Hematopoietic multipotent progenitor cell treated with erythropoietin and hydrocortisone succinate and interleukin-3 and kit ligand, for 15 days (in vitro differentiated cells): ENCODE measurements at places on chromosomes 6 and 20.

DNA sequence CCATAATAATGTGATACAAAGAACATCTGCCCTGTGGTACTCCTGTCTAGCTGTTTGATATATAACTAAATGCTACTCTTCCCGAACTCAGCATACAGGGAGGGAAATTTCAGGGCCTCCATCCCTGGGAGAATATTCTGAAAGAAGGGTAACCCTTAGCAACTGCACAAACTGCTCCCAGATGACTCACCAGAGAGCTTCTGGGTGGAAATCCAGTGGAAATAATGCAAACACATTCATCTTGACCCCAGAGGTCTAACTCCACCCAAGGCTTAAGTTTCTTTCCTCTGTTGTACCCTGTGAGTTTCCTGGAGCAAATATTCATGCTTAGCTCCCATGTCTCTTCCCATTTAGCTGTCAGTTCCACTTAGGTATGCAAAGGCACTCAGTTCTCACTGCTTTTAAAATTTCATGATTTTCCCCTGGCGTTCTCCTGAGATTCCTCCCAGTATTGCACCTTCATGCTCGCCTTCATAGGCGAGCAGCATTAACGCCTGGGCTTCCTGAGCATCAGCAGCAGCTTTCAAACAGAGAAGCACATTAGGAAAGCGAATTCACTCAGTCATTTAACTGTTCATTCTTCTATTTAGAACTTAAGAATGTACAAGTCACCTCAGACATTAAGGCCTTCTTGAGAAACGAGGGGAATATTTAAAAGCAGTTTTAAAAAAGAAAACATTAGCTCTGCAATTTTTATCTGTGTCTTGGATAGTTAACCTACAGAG lies 43.8 kb upstream of the LAMA4 start:
- DNase-seq, result no peak

- DNase-seq, result no peak
Measured at GRCh38 chr6:105500693-105501092, 97.8 kb upstream of the PREP start.

DNA sequence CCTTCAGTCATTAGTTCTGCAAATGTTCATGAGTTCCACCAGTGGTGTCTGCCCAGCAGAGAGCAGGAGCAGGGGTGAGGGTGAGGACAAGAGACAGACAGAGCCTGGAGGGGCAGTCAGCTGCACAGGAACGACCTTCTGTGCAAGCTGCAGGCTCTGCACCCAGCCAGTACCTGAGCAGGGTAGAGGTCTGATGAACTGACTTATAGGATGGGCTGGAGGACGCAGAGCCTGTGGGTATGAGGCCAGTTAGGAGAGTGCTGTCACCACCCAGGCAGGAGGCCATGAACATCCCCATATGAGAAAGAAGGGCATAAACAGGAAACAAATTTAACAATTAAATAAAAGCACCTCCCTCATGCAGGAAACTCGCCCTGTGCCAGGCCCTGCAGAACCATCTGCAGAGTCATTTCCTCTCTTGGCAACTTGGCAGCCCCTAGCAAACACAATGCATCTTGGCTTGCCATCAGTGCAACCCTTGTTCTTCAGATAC lies 17.9 kb downstream of the C6orf15 start:
- no peak for DNase-seq

- no peak for DNase-seq
Measured at GRCh38 chr6:16402581-16402900, 164.2 kb downstream of the GMPR start.

GRCh38 chr20:50427719-50428083 lies 82.5 kb upstream of the PTPN1 start:
- DNase-seq, result no peak

DNA sequence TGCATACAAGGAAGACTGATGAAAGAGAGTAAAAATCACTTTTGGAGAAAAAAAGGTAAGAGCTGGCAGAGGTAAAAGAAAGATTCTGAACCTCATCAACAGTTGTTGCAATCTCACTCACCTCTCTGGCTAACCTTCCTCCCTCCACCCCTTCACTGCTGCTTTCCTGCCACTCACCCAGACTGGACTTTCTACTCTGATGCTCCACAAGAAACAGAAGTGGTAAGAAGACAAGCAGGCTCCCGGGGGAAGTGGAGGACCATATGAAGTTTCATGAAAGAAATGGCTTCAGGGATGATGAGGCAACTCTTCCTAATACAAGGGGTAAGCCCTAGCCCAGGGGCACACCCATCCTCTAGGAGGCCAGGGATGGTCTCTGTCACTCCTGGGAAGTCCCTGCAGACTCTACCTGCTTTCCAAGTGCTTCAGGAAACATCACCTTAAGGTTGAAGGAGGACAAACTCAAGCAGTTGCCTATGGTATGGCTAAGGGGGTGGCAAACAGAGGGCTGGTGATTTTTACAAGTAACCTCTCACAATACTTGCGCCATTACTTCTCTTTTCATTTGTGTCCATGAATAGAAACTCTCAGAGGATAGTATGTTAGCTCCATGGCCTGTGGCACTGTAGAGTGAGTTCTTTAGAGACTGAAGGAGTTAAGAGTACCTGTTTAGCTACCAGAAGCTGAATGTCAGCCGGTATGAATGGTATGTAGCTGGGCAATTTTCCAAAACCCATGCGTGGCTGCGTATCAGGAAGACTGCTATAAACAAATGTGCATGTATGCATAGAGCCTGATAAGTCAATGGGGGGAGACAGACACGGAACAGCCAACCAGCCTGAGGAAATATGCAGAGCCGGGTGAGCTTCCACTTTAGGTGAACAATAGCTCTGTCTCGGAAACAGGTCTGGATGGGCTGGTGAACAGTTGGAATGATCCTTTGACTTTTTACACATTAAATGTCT lies 112.0 kb downstream of the BACH2 start:
- DNase-seq, result peak; percentile 92

- DNase-seq, result no peak
Measured at GRCh38 chr20:62272200-62272599, 30.6 kb upstream of the ADRM1 start.

- no peak for DNase-seq
Measured at GRCh38 chr6:80976336-80976735, 776.1 kb downstream of the TENT5A start.

DNA sequence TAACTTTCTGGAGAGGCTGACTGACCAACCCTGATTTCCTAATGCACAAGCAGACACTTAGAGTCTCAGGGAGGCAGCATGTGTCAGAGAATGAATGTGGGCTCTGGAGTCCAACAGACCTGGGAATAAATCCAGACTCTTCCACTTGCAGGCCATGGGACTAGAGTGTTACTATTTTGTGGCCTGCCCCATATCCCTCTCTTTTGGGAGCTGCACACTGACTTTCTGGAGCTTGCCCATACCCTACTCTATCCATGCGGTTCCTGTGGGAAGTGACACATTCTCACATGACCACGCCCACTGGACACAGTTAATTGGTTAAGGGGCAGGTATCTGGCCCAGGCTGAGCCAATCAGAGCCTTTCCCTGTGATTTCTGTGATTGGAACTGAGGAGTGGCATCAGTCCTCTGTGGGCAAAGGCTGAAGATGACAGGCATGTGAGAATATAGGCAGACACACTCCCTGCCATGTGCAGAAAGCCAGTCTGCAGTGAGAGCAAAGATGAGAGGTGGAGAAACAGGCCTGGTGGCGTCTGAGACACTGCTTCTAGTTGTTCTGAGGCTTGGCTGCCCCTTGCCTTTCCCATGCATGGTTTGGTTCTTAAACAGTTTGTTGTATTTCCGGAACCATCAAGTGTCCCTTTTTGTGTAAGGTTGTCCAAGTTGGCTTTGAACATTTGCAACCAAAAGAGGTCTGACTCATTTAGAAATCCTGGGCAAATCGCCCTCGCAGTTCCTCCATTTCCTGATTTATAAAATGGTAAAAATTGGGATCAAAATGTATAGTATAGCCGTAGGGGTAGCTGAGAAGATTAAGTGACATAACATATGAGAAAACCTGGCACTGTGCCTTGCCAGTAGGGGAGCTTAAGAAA lies 125.6 kb downstream of the CDC5L start:
- DNase-seq, result no peak

- no peak for DNase-seq
Measured at GRCh38 chr20:25571240-25571639, 14.1 kb downstream of the NINL start.

DNA sequence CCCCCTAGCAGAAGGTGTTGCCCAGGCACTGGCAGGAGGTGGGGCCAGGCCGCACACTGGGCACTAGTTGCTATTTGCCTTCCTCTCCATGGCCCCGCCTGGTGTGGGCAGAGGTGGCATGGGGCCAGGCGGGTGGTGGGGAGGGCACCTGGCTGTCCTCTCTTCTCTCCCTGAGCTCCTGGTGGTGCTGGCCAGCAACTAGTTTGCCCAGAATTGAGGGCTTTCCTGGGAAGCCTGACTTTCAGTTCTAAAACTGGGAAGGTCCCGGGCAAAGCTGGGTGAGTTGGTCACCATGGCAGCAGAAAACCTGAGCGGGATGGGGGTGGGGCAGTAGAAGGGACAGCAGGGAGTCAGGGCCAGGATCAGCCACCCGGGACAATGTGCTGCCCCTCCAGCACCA lies 48.2 kb downstream of the RBM38 start:
- DNase-seq, result no peak

DNA sequence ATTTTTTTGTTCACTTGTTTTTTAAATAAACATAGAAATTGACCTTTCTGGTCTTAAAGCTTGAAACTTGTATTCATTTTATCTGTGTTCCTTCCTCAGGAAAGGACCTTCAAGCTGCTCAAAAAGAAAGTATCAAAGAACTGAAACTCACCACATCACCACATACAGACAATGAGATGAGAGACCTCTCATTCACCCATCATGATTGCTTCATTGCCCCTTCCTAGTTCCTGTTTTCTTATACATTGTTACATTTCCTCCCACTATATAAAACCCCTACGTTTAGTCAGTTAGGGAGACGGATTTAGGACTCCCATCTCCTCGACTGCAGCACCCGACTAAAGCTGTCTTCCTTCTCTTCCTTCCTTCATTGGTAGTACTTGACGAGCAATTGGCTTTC lies 180.5 kb upstream of the OPRM1 start:
- no peak for DNase-seq

DNA sequence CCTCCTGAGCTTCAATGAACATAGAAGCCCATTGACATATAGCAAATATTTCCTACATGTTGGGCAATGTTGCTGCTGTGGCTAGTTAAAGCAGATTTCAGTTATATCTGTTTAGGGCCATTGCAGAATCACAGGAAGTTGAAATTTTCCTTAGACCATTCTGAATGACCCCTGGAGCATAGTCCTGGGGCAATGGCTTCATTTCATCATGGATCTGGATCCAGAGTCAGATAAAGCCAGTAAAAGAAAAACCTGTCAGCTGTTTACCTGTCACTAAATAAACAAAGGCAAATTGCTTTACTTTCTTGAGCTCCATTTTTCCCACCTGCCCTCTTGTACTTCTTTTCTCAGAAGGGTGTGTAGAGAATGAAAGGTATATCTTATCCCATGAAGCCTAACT lies 494.0 kb upstream of the MAP3K7 start:
- DNase-seq, result no peak

- DNase-seq, result no peak
Measured at GRCh38 chr6:107077710-107078109, 37.6 kb downstream of the BEND3 start.

DNA sequence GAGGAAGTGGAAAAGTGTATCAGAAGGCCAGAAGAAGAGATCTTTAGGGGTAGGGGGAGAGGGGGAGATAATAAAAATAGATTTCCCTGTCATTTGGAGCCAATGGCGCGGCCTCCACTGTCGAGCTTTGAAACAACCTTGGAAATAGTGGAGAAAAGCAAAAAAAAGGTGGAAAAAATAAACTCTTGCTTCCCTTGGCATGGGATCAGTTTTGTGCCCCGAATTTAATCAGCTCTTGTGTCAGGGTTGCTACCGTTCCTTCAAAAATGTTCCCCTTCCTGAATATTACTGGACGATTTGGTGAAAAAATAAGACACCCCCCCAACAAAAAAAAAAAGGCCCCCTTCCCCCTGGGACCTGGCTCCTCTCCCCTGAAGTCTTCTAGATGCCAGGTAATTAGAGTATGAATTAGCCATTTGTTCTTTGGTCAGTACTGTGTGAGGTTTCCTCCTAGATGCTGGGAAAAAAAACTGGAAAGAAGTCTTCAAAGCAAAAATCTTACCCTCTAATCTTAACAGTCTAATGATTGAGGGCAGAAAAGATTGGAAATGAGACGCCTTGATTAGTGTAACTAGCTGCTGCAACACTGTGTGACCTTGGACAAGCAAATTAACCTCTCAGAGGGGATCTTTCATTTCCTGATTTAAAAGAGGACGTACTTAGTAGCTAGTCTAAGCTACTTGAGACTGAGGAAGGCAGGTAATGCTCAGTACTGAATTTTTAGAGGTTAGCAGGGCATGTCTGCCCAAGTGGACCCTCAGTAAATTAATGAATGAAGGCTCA lies 872 bp upstream of the RBM39 start:
- DNase-seq, result peak; percentile 45

DNA sequence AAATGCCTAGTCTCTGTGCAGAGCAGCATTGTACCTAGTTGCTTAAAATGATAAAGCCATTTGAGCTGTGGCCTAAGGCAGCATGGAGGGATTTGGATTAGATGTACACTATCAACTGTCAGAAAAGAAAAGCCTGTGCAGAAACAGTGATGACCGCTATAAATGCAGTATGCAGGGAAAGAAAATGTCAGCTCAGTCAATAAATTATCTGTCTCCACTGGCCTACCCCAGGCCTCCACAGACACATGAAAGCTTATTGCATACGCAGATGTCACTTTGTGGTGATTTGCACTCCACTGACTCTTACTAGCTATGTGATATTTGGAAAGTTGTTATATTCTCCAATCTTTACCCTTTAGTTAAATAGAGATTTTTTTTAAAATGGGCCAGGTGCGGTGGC lies 221.9 kb upstream of the OPRM1 start:
- DNase-seq, result no peak

DNA sequence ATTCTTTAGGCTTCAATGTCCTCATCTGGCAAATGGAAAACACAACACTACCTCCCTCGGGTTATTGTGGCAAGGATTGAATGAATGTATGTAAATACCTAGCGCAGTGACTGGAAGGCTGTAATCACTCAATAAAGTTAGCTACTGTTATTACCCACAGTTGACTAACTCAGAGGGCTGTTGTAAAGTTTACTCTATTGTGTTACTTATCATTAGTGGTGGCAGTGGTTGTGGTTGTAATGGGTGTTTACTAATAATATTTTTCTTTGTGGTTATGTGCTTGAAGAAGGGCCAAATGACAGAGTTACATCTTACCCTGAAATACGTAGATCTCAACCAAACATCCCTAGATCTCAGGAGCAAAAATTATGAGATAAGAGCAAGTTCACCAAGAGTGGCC lies 42.0 kb upstream of the PXDC1 start:
- DNase-seq, result no peak

DNA sequence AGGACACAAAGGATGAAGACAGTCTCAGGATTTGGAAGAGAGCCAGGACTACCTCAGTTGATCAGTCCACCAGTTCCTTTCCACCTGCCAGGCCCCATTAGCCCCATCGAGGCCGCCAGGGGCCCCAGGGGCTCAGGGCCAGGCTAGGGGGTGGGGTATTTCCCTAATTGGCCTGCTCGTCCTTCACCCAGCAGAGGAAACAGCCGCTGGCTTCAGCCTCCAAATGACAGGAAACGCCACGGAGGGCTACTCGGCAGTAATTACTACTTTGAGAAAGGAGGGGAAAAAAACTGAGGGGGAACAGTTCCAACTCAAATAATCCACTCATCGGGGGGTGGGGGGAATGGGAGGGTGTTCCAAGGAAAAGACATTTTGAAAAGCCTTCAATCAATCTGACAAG lies 42.7 kb downstream of the MAFB start:
- DNase-seq, result no peak
